ENCODE measurements at places on chromosomes 6 and 20.

DNA sequence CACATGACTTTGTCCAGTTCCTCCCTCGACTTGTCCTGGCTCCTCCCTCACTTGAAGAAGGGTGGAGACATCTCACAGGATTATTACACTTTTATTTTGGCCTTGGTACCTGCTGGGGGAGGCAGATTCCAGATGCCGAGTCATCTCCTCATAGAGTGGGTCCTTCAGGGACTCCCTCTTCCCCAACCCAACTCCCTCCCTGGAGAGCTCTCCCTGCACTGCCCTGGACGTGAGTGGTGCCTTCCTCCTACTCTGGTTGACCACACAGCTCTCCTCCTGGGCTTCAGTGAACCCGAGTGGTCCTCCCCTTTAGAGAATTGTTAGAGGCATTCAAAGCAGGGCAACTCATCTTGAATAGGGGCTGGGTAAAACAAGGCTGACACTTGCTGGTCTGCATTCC is 40.9 kb upstream of the MC3R start:
- DNase-seq, result no peak

DNA sequence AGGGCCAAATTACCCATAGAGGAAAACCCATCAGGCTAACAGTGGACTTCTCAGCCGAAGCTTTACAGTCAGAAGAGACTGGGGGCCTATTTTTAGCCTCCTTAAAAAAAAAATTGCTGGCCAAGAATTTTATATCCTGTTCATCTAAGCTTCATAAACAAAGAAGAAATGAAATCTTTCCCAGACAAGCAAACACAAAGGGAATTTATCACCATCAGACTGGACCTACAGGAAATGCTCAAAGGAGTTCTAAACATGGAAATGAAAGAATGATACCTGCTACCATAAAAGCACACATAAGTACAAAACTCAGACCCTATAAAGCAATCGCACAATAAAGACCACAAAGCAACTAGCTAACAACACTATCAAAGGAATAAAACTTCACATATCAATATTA is 19.3 kb downstream of the DTNBP1 start:
- no peak for DNase-seq

- DNase-seq, result no peak
Observed at GRCh38 chr20:45117581-45117980, 2.6 kb upstream of the WFDC5 start.

GRCh38 chr20:60313614-60314013 is 355.4 kb downstream of the CDH26 start:
- no peak for DNase-seq

- DNase-seq, result no peak
Observed at GRCh38 chr6:130742131-130742681, 85.0 kb upstream of the SMLR1 start.

GRCh38 chr20:4962241-4962855 is 39.0 kb downstream of the SLC23A2 start:
- DNase-seq, result no peak

DNA sequence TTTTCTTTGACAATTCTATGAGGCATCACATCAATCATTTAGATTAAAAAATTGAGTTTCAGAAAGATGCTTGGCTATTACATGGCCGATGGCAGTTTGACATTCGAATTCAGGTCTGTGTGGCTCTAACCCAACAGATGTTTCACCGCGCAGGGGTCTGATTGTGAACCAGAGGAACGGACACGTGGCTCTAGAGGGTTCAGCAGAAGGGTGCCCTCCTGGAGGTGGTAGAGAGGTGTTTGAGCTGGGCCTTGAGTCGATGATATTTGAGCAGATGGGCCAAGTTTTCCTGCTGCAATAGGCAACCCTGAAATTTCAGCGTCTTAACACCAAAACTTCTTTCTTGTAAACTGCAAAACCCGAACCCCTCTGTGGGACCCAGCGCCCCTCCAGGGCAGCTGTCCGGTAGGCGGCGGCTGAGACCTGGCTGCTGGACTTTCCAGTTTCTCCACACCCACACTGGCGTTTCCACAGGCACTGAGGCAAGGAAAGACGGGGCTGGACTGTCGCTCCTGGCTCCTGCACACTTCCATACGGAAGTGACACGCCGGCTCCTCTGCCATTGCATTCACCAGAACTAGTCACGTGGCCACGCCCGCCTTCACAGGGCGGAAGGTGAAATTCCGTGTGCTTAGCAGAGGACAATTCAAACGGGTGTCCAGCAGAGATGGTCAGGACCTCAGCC is 11.3 kb upstream of the AFDN start:
- no peak for DNase-seq
